NCI-H82 (cell line): ENCODE measurements at places on chromosomes 12 and 14.

DNA sequence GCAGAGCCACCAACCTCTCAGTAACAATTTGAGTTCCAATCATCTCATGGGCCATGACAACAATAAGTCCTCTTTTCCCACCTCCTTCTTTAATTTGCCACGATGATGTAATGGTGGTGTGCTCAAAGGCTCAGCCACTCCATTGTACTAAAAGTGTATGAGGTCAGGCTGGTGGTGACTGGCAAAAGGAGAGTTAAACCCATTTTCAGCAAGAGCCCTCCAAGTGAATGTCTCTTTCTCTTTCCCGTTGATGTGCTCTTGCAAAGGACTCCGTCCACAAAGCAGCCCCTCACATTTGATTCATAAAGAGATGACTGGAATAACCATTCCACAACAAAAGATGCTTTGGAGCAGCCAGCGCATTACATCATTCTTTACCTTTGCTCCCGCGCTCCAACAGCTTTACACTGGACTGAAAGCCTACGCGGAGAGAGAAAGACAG, 41.6 kb downstream of the DUSP16 start:
- no peak for DNase-seq

DNA sequence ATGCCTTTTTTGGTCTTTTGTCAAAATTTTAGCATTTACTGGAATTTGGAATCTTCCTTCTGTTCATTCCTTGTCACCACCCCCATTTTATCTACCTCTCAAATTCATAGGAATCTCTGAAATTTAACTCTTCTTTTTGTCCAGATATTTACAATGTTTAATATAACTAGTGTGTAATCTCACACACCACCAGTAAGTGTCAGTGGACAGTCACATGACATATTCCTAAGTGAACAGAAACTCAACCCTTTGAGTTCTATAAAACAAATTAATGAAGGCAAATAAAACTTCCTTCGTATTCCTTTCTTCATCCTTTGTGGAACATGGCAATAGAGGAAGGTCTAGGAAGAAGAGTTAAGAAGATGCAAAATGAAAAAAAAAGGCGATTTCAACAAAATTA, 26.6 kb downstream of the ATF7 start:
- DNase-seq, result no peak

- DNase-seq, result no peak
Observed at GRCh38 chr14:96173636-96174475, 30.8 kb upstream of the BDKRB2 start.

- DNase-seq, result no peak
Observed at GRCh38 chr12:81958406-81958805, 199.3 kb upstream of the PPFIA2 start.
